Activated CD8-positive, alpha-beta T cell treated with anti-CD3 and anti-CD28 coated beads for 36 hours (primary cell): ENCODE measurements at places on chromosomes 6 and 20. TPM values are rescaled to one million over a fixed set of nuclear protein-coding genes. Genes with fewer than 3 reads are reported as not detected.

Gene ISM1
- total RNA-seq = 1.4 TPM

Gene ETV7
- 0.51 TPM for total RNA-seq

Gene KCNG1
- total RNA-seq = 1.8 TPM

DNA sequence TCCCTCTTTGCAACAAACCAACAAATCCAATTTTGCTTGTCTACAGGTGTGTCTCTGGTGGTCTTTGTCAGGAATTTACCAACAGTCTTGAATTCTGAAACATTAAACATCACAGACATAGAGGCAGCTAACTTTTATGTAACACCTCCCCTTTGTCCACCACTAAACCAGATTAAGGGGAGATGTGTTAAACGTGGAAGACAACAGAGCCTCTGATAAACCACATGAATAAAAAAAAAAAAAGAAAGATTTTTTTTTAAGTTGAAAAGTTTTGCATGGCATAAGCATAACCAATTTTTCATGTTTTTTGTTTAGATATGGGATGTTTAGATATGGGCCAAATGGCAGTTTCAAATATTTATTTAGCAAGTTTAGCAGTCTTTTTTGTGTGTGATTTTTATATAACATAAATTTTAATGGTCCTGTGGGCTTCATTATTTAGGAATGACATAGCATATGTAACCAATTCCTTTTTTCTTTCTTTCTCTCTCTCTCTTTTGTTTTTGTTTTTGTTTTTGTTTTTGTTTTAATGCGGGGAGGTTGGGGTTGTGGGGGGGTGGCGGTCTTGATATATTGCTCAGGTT, 60.7 kb upstream of the BTN3A2 start:
- H3K27me3 ChIP-seq = no peaks in the 10 kb centered on the region
- H3K4me1 ChIP-seq = peaks cover 47% of the 10 kb centered on the region
- H3K36me3 ChIP-seq = no peaks in the 10 kb centered on the region

DNA sequence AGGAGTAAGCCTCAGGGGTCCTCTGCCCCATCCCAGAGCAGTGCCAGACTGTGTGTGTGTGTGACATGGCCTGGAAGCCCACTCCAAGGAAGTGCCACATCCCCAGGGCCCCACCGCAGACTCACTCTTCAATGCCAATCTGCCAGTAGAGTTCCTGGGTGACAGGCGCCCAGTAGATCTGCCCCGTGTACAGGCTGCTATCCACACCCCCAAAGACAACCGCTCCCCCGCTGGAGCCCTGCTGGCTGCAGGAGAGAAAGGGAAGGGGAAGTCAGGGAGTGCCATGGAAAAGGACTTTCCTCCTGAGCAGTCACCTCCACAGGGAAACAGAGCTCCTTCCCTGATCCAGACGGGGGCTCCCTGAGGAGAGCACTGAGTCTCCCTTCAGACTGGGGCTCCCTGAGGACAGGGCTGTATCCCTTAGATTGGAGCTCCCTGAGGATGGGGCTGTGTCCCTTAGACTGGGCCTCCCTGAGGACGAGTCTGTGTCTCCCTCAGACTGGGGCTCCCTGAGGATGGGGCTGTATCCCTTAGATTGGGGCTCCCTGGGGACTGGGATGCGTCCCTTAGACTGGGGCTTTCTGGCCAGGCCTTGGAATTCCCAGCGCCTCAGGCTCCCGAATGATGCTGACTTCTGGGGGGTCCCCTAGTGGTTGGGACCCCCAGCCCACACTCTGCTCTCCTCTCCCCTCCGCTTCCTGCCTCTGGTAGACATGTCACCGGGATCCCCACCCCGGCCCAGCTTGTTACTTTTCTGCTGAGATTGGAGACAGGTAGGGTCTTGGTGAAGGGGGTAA, 5.2 kb upstream of the TFEB start:
- no peaks in the 10 kb centered on the region for H3K27me3 ChIP-seq
- no peaks in the 10 kb centered on the region for H3K36me3 ChIP-seq
- no peak overlapping the region for H3K4me3 ChIP-seq
- DNase-seq = no peak

DNA sequence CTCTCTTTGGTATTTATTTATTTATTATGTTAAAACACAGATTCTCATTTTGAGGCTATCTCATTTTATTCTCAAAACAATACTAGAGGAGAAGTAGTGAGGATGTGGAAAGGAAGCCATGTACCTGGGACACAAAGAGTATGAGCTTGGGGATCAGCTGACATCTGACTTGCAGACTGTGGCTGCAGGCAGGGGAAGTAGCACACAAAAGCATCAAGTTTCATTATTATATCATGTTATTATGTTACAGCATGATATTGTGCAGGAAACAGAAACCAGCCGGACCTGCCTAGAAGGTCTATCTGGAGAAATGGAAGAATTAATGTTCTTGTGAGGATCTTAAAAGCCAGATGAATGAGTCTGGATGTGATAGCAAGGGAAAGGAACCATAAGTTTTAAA, 248.2 kb downstream of the KHDC1L start:
- no peak overlapping the region for H3K4me3 ChIP-seq
- no peaks in the 10 kb centered on the region for H3K27me3 ChIP-seq
- H3K4me1 ChIP-seq = no peaks in the 10 kb centered on the region
- no peak overlapping the region for H3K27ac ChIP-seq
- no peak for DNase-seq
- peaks cover 18% of the 10 kb centered on the region for H3K36me3 ChIP-seq

- H3K4me1 ChIP-seq = peaks cover 3% of the 10 kb centered on the region
- DNase-seq = no peak
- H3K27ac ChIP-seq = no peak overlapping the region
- peaks cover 6% of the 10 kb centered on the region for H3K27me3 ChIP-seq
- H3K36me3 ChIP-seq = no peaks in the 10 kb centered on the region
Observed at GRCh38 chr6:159952289-159953005, 16.4 kb upstream of the IGF2R start.

- H3K27me3 ChIP-seq = peaks cover 1% of the 10 kb centered on the region
- DNase-seq = no peak
- no peaks in the 10 kb centered on the region for H3K4me1 ChIP-seq
- H3K4me3 ChIP-seq = no peak overlapping the region
- no peak overlapping the region for H3K27ac ChIP-seq
Observed at GRCh38 chr6:37251211-37251780, 6.3 kb upstream of the TBC1D22B start.

DNA sequence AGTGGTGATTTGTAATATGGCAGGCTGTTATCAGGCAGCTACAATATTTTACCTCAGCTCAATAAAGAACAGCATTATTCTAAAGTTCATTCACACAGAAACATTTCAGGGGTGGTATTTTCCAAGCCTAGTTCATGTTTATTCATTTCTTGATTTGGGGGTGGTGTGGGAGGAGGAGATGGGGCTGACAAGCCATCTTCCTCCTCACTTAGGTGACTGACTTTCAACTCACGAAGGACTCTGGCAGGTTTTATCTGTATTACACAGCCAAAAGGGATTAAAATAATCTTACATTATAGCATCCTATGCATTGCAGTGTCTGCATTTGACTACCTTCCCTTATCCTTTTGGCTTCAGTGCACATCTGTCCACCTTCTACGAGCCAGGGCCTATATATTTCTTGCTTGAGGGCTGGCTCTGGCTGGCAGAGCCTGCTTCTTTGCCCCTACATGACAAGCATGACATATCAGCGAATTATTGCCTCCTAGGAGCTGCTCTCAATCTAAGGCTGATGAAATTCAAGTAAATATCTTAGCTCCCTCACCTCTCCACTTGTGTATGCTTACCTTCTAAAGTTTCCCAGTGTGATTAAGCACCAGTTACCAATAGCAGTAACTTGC, 20.0 kb downstream of the KHDRBS2 start:
- no peaks in the 10 kb centered on the region for H3K27me3 ChIP-seq
- no peak for DNase-seq
- no peak overlapping the region for H3K4me3 ChIP-seq
- no peaks in the 10 kb centered on the region for H3K4me1 ChIP-seq
- no peak overlapping the region for H3K27ac ChIP-seq

- no peaks in the 10 kb centered on the region for H3K36me3 ChIP-seq
- H3K4me1 ChIP-seq = no peaks in the 10 kb centered on the region
- H3K4me3 ChIP-seq = no peak overlapping the region
- no peaks in the 10 kb centered on the region for H3K27me3 ChIP-seq
- no peak overlapping the region for H3K27ac ChIP-seq
- no peak for DNase-seq
Observed at GRCh38 chr20:41992481-41992880, 374.3 kb upstream of the CHD6 start.

- H3K4me3 ChIP-seq = no peak overlapping the region
- no peak overlapping the region for H3K27ac ChIP-seq
- no peaks in the 10 kb centered on the region for H3K27me3 ChIP-seq
Observed at GRCh38 chr6:114897536-114897935, 554.7 kb upstream of the HS3ST5 start.

DNA sequence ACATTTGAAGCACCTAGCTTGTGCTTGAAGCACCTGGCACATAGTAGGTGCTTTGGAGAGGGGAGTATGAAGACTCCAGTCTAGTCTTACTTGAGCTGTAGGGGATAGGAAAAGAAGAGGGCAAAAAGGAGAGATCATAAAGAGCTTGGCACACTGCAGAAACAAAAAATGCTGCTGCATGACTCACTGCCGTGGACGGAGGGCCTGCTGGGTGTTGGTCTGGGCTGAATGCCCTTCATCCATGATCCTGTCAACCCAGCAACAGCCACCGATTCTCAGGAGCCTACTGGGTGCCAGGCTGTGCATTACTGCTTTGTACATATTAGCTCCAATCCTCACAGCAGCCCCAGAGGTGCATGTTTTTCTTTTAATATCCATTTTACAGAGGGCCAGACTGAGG, 6.0 kb downstream of the PDYN start:
- H3K36me3 ChIP-seq = no peaks in the 10 kb centered on the region
- no peak overlapping the region for H3K4me3 ChIP-seq
- no peak overlapping the region for H3K27ac ChIP-seq
- no peaks in the 10 kb centered on the region for H3K4me1 ChIP-seq
- no peak for DNase-seq
